ENCODE measurements at places on chromosomes 1 and 21.

GRCh38 chr1:11615090-11615489, 39.1 kb downstream of the FBXO2 start:
- DNase-seq: no peak

DNA sequence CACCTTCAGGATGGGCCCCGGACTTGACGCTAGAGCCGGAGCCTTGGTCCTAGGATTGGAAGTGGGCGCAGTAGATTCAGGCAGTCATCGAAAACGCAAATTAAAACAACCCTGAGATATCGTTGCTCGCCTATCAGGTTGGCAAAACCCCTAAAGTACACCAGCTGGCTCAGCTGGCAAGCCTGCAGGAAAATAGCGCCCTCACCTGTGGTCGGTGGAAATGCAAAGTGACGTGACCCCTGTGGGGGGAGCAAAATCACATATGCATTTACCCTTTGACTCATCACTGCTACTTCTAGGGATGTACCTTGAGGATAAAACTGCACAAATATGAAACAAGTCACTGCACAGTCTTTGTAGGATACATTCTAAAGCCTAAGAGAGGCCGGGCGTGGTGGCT, 170.3 kb upstream of the TMEM51 start:
- DNase-seq: no peak

GRCh38 chr1:213883618-213884017, 104.2 kb upstream of the PROX1 start:
- no peak for DNase-seq

DNA sequence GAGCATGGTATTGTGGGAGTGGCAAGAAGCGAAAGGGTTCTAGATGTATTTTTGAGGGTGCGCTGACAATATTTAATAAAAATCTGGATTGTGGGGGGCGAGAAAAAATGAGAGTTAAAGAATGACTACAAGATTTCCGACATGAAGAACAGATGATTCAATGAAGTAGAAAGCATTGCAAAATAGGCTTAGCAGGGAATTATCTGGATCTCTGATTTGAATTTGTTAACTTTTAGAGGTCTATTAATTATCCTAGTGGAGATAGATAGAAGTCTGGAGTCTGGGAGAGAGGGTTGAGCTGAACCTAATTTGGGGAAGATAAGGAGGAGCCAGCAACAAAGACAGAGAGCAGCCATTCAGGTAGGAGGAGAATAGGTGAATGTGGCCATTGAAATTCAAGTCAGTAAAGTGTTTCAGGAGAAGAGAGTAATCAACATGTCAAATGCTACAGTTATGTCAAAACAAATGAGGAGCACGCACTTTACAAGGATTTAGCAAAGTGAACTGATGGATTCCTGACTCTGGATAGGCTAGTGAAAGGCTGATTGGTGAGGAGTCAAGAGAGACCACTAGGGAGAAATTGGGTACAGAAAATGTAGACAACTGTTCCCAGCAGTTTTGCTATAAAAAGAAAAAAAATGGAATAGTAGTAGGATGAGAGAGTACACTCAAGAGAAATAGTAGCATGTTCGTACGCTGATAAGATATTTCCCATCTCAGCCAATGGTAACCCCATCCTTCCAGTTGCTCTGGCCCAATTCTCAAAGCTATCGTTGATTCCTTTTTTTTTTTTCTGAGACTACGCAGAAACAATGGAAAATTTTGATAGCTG, 393.2 kb upstream of the CXADR start:
- no peak for DNase-seq

GRCh38 chr1:167094690-167095089, 815 bp downstream of the STYXL2 start:
- no peak for DNase-seq

DNA sequence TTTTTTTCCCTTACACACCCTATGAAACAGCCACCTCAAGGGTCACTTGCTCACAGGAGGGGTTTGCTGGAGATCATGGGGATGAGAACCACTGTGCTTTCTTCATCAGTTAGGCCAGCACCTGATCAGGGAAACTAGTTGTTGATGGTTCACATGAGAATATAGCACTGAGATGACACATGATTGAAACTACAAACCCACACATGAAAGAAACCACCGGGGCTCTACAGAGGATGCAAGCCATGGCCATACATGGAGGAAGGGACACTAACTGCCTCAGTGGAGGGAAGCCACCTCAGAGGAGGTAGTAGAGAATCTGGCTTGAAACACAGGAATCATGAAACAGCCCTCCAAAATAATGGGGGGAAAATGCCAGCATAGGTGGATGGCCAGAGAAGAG, 63.2 kb downstream of the PRKAB2 start:
- DNase-seq: no peak

- DNase-seq: no peak
These were observed 49.0 kb upstream of the OLFM3 start for GRCh38 chr1:102045752-102046151.

Measured in lower leg skin (tissue), 4 donors.